ENCODE measurements at places on chromosomes 1 and 21.

DNA sequence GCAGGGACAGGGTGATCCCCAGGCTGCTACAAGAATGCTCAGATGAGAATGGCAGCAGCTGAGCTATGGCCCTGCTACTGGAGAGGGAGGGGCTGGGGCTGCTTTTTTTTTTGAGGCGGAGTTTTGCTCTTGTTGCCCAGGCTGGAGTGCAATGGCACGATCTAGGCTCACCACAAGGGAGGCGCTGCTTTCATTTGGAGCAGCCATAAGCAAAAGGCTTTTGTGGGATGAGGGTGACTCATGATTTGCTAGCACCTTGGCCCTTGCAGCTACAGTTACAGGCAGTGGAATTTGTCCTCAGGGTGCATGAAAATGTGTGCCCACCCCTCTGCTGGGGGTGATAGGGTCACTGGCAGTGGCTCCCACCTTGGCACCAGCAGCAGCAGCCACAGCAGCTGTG lies 32.4 kb upstream of the CYP4A22 start:
- DNase-seq: no peak

GRCh38 chr1:63548303-63548702 lies 25.0 kb downstream of the EFCAB7 start:
- DNase-seq: no peak

DNA sequence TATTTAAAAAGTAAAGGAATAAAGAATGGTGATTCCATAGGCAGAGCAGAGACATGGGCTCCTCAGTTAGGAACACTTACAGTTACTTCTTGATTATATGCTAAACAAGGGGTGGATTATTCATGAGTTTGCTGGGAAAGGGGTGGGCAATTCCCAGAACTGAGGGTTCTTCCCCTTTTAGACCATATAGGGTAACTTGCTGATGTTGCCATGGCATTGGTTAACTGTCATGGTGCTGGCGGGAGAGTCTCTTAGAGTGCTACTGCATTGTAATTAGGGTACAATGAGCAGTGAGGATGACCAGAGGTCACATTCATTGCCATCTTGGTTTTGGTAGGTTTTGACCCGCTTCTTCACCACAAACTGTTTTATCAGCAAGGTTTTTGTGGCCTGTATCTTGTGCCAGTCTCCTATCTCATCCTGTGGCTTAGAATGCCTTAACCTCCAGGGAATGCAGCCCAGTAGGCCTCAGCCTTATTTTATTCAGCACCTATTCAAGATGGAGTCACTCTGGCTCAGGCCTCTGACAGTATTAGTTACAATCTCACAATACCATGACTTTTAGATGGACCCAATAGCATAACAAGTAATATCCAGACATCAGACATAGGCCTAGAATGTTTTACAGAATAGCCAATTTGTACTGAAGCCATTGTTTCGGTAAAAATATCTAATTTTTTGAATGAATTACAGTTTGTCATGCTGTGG lies 106.8 kb downstream of the ZBTB18 start:
- no peak for DNase-seq

- DNase-seq: no peak
Measured at GRCh38 chr1:119912963-119913362, 16.6 kb upstream of the ADAM30 start.

DNA sequence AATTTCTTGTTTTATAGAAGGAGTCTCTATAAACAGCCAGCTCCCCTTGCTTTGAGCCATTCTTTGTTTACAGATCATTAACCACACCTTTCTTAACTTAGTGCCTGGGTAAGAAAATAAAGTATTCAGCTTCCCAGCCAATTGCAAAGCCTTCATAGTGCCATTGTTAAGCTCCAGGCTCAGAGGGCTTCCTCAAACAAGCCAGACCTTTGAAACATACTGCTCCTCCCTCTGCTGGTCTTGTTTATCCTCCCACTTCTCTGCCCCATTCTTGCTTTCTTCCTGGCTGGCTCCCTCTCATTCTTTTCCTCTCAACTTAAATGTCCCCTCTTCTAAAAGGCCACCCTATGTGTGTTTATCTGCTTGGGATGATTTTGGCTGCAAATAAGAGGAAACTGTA lies 319.4 kb upstream of the ST6GALNAC5 start:
- DNase-seq: no peak

- DNase-seq: no peak
Measured at GRCh38 chr1:59034925-59035324, 251.1 kb upstream of the JUN start.

DNA sequence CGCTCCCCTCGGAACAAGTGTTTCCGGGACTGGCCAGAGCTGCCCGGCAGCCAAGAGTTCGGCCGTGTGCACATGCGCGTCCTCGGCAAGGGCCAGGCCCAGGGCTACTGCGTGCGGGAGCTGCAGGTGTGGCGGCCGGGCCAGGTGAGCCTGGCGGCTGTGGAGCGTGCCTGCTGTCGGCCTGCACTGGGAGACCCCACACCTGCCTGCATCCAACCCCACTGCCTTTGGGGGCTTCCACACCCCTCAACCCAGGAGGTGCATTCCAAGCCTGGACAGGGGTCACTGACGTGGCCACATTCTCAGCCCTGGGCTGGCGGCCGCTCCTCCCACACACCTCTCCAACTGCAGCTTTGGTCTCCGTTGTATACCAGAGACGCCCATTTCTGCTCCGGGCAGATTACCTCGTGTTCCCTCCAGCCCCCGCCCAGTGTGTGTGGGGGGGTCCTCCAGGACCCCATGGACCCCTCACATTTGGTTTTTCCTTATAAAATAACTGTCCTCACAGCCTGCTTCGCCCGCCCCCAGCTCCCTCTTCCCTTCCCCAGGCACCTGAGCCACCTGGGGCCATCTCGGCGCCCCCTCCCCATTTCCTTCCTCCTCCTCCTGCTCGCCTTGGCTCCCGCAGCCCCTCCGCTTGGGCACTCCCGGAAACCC lies 6.1 kb downstream of the RNF223 start:
- DNase-seq: no peak

GRCh38 chr1:36469163-36469562 lies 5.0 kb upstream of the MRPS15 start:
- DNase-seq: no peak

DNA sequence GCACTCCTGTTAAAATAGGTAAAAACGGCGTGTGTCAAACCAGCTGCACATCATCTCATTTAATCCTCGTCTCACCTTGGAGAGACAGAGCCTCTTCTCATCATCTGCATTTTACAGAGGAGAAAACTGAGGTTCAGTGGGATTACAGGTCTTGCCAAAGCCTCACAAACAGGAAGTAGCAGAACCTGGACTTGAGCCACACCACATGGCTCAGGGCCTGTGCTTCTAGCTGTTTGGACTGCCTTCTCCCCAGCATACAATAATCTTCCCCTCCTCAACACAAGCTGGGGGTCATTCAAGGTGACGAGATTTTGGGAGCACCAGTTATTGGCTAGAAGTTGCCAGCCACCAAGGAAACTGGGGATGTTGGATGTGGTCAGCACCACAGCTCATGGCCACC lies 167.9 kb upstream of the ZC3H12A start:
- no peak for DNase-seq

DNA sequence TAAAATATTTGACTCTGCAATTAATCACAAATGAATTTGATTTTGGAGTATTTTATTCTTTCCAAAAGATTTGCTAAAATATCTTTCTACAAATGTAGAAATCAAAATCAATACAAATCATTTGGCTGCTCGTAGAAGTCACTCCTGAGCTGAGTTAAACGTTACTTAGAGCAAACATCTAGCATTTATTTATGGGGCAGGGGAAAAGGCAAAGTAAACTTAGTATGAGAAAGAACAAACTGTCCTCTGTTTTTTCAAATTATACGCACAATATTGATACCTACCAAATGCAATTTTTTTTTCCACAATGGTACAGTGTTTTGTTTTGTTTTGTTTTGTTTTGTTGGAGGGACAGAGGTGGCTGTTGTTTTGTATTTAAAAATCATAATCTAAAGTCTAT lies 233.8 kb downstream of the TTLL7 start:
- no peak for DNase-seq

- DNase-seq: no peak
Measured at GRCh38 chr1:207962716-207963426, 51.9 kb upstream of the CD34 start.

- DNase-seq: no peak
Measured at GRCh38 chr1:197065559-197065958, 1.5 kb downstream of the F13B start.

DNA sequence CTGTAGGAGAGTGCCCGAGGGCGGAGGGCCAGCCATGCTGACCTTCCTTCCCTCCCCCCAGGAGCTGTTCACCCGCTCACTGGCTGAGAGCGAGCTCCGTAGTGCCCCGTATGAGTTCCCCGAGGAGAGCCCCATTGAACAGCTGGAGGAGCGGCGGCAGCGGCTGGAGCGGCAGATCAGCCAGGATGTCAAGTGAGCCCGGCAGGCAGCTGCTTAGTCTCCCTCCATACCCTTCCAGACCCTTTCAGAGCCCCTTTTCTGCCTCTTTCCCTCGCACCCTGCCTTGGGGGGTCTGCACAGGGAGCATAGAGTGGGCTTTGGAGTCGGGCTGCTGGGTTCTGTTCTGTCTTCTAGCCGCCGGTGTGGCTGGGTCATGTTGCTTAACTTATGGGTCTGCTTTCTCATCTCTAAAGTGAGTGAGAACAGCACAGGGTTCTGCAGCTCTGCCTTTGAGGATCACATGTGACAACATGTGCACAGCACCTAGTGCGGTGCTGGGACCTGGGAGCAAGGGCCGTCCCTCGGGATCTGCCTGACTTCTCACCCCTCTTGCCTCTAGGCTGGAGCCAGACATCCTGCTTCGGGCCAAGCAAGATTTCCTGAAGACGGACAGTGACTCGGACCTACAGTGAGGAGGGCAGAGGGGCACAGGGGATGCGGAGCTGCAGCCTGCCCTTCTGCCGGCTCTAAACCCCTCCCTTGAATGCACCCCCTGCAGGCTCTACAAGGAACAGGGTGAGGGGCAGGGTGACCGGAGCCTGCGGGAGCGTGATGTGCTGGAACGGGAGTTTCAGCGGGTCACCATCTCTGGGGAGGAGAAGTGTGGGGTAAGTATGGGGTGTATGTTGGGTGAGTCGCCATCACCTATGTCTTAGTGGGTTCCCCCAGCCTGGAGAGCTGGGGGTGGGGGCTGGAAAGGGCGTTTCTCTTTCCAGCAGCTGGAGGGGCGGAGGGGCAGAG lies 6.2 kb downstream of the AMPD2 start:
- no peak for DNase-seq

DNA sequence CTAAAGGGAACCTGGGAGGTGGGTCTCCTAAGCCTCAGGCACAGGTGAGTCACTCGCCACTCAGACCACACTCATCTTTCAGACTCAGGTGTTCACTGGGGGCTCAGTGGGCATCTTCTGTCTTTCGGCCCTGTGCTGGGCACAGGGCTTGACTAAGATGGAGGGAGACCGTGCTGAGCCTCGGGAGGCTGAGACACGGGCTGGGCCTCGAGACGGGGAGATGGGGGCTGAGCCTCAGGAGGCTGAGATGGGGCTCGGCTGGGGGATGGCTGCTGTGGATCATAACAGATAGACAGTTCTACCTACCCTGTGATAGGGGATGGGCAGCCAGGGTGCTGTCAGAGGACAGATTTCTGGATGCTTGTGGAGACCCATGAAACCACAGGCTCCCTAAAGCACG lies 15.5 kb upstream of the IFNLR1 start:
- no peak for DNase-seq

GRCh38 chr1:27504588-27505419 lies 14.8 kb upstream of the WASF2 start:
- DNase-seq: peak; percentile 95

DNA sequence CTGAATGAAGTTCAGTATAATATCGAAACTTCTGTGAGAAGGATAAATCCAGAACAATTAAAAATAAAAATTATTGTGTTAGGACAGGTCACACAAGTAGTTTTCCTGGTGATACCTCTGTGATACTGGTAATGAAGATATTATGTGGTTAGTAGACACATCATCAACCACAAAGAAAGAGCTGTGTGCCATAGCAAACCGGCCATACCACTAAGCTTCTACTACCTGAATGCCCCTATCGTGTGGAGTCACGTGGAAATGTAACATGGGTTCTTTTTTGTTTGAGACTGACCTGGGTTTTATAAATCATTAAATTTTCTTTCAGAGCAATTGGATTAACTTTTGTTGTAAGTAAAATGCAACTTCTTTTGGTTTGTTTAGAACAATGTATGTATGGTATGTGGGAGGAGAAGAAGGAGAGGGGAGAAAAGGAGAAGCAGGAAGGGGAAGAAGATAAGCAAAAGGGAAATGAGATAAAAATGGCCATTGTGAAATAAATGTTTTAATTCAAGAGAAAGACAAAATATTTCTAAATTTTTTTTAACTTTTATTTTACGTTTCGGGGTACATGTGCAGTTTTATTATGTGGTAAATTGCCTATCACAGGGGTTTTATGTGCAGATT lies 58.2 kb upstream of the LRRC8B start:
- no peak for DNase-seq

- DNase-seq: no peak
Measured at GRCh38 chr1:209873067-209873799, 45.5 kb downstream of the UTP25 start.

- no peak for DNase-seq
Measured at GRCh38 chr1:48671578-48671977, 105.1 kb downstream of the BEND5 start.

All from femur (tissue), 1 donor.